ENCODE measurements at places on chromosomes 1 and 21.

- peak; percentile 49 for DNase-seq
Observed at GRCh38 chr1:55214934-55215193, 300 bp downstream of the USP24 start.

DNA sequence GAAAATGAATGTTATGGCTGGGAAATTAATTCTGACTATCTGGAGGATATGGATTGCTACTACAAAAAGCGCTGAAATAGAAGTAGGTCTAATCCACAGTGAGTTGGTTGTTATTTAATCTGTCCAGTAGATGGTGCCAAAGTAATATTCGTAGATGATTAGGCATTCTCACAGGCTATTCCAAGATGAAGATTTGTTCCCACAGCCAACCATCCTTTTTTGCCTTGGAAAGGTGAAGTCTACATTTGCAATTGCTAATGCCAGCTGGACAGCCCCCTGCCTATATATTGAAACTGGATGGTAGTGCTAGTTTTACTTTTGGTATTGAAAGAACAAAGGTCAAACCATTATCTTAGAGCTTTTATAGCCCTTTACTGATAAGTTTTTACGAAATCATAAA, 43.8 kb downstream of the RBM11 start:
- peak; percentile 56 for DNase-seq

DNA sequence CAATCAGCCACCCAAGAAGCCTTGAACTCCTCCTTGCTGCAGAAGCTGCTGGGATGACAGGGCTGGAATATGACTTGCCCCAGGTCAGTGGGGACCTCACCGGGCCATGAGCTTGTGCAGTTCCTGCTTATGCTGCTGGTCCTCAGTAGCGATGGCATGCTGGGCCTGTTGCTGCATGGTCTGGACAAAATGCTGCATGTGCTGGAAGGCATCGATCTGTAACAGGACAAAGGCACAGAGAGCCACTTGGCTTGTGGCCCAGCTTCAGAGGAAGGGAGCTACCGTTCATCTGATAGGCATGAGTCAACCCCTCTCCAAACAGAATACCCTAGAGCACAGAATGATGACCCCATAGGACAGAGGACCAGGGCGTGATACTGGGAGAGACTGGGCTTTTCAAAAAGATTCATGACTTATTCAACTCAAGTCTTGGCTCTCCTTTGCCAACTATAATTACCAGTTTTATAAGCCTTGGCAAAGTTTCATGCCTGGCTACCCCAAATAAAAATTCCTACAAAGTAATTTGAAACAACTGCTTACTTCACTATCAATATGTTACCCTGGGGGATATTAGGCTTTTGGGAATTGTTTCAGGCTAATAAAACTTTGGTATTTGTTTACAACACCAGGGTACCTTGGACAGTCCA, 34.7 kb upstream of the EXOSC10 start:
- peak; percentile 45 for DNase-seq

- DNase-seq, result no peak
Observed at GRCh38 chr1:3651026-3651929, 1.0 kb upstream of the TP73 start.

DNA sequence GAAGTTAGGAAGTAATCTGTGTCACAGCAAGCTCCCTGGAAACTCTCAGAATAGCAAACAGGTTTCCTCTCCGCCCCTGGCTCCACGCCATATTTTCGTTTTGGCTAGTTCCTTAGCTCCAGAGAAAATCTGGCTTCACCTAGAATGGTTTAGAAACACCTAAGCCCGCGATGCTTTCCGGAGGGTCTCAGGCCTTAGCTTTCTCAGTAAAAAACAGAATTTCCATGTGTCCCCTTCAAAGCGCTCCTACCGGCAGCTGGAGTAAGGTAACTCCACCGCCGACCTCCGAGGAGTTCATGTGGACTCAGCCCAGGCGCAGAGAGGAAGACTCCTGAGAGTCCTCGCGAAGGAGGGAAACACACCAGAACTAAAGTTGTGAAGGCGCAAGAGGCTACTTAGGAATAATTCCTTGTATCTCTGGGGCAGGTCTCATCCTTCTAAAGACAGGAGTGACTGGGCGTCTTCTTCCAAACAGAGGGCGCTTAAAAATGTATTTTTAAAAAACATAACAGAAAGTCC, 406 bp downstream of the KIAA0040 start:
- no peak for DNase-seq

DNA sequence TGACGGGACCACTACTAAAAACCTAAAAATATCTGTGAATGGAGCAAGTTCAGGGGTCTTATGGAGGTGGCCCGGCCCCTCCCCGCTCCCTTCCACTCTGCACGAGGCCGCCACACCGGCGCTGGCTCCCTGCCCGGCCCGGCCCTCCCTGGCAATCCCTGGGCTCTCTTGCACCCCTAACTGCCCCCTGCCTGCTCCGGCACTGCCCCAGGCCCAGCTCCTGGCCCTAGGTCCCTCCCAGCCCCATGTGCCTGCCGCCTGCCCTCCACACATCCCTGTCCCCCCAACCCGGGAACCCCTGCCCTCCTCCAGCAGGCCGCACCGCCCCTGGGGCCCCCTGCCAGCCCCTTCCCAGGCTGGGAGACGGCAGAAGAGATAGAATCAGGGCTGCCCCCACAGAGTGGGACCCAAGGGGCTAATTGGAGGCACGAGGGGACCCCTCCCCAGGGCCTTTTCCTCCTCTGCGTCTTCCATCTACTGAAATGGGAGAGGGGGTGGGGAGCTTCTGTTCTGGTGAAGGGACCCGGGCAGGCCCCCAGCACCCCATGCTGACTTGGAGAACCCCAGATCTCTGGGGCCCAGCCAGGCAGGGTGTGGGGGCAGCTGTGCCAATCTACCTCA, 9.3 kb upstream of the CTRC start:
- DNase-seq, result no peak

- no peak for DNase-seq
Observed at GRCh38 chr1:65114322-65114721, 33.7 kb upstream of the AK4 start.

DNA sequence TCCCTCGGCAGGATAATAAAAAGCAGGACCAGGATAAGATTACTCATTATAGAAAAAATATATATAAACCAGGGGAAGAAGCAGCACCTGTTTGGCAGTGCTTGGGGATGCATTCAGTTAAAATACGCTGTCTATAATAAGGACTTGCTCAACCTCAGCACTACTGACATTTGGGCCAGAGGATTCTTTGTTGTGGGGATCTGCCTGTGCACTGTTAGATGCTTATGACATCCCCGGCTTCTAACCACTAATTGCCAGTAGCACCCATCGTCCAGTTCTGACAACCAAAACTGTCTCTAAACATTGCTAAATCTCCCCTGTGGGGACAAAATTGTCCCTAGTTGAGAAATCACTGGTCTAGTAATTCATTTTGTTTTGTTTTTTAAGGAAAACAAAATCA, 242.1 kb downstream of the SLC45A1 start:
- no peak for DNase-seq

- no peak for DNase-seq
Observed at GRCh38 chr1:56434740-56435139, 144.6 kb downstream of the PLPP3 start.

GRCh38 chr1:10676963-10677362, 119.5 kb downstream of the CASZ1 start:
- no peak for DNase-seq

DNA sequence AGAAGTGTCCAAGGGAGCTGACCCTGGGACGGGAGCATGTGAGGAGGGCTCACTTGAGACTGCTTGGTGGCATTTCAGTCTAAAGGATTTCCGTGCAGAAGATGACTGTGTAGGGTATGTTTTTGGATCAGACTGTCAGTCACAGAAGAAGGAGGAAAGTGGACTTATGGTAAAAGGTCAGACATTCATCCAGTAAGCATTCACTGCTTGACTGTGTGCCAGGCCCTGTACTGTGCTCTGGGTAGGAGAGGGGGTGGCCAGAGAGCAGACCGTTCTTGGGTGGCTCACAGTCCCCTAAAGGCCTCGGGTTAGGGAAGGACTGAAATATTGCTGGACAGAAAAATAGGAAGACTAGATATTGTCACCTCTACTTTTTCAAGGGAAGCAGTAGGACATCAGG, 2.1 kb upstream of the SERINC2 start:
- DNase-seq, result peak; percentile 70

DNA sequence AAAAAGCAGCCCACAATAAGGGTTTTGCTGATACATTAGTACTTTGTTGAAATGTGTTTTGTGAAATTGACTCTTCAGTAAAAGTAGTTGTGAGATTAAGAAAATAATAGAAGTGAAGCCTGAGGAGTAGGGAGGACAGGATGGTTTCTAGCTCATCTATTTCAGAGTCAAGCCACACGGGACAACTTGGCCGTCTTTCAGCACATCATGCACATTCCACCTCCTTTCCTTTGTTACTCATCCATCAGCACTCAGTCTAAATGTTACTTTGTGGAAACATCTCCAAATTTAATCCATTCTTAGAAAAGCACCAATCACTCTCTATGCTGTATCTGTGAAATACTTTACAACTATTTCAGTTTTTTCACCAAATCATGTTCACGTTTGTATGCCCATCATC, 223.3 kb downstream of the FGGY start:
- DNase-seq, result peak; percentile 57

DNA sequence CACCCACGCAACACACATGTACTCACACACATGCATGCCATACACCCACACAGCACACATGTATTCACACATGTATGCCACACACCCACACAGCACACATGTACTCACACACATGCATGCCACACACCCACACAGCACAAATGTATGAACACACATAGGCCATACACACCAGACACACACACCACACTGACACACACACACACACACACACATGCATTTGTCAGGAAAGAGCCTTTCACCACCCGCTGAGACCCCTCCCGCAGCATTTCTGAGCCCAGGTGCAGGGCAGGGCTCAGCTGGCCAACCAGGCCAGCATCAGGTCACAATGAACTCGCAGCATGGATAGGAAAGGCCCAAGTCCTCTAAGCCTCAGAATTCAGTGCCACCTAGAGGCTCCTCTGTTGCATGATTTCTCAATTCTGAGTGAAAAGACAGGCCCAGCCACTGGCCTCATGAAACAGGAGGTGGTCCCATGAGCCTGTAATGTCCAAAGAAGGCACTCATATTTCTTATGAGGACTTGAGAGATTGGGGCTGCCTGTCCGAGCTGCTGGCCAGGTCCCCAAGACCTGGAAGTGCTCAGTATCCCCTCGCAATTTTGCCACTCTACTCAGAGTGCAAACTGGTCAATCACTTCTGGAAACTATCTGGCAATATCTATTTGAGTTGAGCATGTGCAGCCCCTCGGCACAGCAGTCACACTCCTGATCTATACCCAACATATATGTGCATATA, 57.3 kb downstream of the PSMG1 start:
- DNase-seq, result peak; percentile 78

DNA sequence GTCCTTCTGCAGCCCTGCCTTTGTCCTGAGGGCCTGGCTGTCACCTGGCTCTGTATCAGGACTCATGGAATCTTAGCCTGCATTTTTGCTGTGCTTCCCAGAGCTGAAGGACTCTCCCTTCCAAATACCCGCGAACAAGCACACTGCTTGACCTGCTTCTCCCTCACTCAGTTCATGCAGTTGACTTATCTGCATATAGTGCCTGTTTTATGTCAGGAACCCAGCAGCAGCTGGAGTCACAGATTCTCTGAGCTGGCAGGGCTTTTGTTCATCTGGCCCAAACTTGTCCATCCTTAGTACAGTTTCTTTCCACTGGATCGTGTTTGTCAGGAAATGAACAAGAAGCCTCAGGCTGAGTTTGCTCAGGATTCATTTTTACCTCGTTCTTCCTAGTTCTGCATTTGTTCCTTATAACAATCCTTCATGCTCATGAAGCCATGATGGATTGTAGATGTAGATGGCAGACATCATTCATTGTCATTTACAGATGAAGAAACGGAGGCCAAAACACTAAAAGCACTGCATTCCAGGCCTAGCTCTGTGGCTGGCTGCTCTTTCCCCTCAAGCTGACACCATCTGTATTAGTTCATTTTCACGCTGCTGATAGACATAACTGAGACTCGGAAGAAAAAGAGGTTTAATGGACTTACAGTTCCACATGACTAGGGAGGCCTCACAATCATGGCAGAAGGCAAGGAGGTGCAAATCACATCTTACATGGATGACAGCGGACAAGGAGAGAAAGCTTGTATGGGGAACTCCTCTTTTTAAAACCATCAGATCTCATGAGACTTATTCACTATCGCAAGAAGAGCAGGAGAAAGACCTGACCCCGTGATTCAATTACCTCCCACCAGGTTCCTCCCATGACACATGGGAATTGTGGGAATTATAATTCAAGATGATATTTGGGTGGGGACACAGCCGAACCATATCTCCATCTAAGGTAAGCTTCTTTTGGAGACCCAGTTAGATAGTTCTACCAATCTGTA, 150.9 kb downstream of the HIVEP3 start:
- DNase-seq, result no peak

GRCh38 chr1:187819086-187819485, 990.3 kb downstream of the PLA2G4A start:
- no peak for DNase-seq

DNA sequence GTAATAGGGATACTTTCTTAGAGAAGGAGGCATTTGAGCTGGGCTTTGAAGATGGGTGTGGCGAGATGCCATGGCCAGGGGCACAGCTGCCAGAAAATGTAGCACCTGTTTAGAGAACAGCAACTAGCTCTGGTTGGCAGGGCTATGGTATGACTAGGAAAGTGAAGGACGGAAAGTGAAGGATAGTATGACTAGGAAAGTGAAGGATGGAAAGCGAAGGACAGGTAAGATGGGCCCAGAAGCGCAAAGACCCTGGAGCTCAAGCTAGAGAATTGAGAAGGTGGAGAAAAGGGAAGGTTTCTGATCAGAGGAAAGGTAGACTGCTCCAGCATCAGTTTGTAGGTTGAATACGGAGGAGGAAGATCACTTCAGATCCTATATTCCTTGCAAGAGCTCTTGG, 205.4 kb downstream of the SLC35F3 start:
- DNase-seq, result no peak

- no peak for DNase-seq
Observed at GRCh38 chr1:229371624-229372023, 28.8 kb upstream of the CCSAP start.

GRCh38 chr1:29478879-29479278, 242.6 kb downstream of the PTPRU start:
- DNase-seq, result no peak

DNA sequence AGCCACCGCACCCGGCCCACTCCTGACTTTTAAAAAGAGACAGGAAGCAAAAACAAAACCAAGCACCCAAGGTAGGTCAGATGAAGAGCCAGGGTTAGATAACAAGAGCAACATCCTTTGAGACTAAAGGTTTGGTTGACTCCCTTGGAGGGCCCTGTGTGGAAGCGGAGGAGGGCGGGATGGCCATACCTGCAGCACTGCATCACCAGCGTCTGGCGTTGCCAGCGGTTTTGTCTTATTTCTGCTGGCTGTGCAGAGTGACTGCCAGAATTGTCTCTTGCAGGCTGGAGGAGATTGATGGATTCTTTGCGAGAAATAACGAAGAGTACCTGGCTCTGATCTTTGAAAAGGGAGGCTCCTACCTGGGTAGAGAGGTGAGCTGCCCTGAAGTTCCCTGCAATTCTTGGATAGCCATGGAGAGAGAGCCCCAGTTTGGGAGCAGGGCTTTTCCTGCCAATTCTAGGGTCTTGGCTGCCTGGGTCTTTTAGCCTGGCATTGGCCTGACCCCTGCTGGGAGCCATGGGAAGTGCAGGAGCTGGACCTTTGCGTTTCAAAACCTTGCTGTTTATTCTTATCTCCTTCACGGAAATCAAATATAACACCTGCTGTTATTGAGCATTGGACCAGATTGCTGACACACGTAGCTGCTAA, 24.0 kb downstream of the QSOX1 start:
- peak; percentile 43 for DNase-seq

- DNase-seq, result peak; percentile 91
Observed at GRCh38 chr1:16612332-16613172, 812 bp downstream of the NBPF1 start.

- DNase-seq, result no peak
Observed at GRCh38 chr1:199698222-199698621, 329.3 kb upstream of the NR5A2 start.
